ENCODE measurements at places on chromosomes 3 and 15. TPM values are rescaled to one million over a fixed set of nuclear protein-coding genes. Genes with fewer than 3 reads are reported as not detected.

- no peak for DNase-seq
These were observed 16.5 kb upstream of the CLDN1 start for GRCh38 chr3:190338717-190339116.

DNA sequence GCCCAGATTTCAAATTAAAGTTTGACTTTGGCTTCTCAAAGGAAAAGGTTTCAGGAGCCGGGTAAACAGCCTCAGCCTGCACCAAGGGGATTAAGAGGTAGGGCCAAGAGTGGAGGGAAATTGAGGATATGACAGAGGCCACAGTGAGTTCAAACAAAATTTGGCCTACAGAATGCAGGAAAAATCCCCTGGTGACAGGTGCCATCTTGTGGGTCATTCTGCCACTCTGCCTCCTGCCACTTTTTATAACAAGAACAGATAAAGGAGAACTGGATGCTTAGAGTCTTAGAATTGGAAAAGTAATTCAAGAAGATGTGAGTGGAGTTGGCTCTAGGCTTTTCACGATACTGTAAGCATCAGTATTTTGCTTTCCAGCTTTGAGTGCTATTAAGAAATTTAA, 253.2 kb downstream of the NR2F2 start:
- DNase-seq, result no peak

DNA sequence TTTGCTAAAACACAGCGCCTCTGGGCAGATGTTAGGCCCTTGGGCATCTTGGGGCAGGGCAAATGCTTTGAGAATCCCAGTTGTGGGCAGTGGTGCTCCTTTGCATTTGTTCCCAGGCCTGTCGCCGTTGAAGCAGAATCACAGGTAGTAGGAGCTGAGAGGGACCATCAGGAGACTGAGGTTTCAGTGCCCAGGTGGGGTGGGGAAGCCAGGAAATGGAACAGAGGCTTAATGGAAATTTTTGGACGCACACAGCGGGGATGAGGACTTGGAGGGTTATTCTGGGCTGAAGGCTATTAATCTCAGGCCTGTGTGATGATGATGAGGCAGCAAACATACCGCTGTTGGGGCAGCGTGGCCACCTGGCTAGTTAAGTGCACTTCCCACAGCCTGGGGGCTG, 99.5 kb downstream of the SV2B start:
- DNase-seq, result no peak

DNA sequence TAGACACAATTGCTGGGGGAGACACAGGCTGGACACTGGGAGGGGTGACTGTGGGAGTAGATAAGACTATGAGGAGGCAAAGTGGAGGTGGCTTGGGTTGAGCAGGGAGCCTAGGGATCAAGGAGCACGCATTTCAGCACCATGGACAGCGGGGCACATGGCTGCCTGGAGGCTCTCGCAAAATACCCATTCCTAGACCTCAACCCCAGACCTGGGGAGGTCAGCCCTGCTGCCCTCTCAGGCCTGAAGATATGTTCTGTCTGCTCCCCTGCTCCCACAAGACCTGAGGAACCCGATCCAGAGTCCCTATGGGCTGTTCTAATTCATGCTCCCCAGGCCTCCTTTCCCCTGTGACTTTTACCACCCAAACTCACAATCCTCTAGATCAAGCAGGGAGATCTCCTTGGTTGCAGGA, 16.0 kb upstream of the CPEB1 start:
- DNase-seq, result no peak

DNA sequence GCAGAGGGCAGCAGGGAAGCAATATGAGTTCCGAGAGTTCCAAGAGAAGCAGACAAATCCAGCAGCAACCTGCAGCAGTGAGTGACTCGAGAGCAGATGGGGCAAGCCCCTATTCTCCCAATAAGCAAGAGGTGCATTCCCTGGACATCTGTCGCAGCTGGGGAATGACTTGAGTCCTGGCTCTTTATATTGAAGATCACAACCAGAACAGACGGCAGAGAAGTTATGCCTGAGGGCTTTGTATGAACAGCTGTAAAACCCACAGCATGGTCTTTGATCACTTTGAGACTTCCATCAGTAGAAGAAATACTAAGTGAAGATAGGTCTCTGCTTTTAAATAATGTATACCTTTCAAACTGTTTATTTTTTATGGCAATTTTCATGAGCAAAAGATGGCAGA, 23.6 kb upstream of the C3orf22 start:
- no peak for DNase-seq

GRCh38 chr15:87755226-87755625, 501.3 kb downstream of the NTRK3 start:
- DNase-seq, result no peak

DNA sequence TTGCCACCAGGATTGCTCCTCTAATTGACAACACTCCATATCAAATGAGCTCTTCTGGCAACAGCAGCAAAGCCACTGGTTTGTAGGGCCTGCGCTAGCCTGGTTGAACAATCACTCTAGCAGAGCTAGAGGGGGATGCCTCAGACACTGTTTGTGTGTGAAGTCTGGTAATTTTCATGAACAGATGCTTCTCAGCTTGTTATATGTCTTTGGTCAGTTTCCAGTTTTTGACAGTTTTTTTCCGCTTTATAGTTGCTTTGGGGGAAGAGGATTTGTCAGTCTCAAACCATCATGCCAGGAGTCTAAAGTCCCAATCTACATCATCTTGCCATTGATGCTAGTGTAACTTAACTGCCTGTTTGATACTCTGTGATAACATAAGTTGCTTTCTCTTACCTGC, 136.0 kb downstream of the HCN4 start:
- no peak for DNase-seq

DNA sequence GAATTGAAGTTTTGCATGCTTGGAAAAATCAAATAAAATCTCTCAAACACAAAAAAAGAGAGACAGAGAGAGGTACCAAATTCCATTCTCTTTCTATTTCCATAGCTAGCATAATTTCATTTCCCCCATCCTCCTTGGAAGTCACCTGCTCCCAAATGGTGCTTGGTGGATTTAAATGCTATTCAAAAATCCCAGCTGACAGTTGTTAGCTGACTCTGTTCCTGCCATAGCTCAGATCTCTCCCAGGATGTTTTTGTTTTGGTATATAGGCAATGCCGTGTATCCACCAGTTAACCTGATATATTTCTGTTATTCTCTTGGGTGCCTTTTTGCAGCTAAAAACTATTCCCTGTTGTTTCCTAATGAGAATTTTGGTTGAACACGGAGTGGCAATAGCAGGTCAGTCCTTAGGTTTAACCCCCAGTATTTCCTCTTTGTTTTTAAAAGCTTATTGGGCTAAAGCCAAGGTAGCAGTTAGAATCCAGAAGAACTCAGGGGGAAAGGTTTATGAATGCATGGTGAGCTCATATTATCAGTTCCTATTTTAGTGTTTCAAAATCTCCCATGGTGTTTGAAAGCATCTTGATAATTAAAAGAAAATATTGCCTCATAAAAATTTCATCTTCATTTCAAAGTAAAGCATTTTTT, 240.0 kb upstream of the GBE1 start:
- DNase-seq, result no peak

DNA sequence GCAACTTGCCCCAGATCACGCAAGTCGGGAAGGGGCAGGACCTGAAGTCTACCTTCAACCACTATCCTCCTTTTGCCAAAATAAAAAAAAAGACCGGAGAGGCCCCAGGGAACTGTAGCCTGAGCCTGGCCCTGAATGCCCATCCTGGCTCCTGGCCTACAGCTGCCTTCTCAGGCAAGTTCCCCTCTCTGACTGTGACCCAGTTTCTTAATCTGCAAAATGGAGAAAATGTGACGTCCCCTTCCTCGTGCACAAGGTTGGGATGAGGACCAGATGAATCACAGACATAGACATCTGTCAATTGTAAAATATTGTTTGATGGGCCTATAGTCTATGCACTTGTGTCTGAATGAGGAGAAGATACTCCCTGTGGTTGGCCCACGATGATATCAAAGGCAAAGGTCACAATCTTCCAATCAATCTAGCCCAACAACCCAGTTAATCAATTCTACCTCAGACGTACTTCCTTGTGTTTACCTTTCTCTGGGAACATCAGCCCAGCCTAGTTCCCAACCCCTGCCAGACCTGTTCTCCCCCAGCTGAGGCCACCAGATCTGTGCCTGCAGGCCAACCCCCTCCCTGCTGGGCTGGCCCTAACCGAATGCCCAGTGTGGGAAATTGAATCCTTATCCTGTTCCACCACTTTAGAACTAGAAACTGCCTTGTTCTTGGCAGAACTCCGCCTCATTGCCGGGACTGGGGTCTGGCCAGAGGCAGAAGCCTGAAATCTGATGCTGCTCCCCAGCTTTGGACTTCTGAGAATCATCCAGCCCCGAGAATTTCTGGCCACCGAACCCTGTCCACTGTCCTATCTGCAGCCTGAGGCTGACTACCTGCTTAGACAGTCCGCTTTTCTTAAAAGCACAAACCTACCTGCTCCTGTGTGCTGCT, 101.8 kb upstream of the LIPC start:
- no peak for DNase-seq

MAGEF1 gene
- 10.4 TPM for total RNA-seq

DNA sequence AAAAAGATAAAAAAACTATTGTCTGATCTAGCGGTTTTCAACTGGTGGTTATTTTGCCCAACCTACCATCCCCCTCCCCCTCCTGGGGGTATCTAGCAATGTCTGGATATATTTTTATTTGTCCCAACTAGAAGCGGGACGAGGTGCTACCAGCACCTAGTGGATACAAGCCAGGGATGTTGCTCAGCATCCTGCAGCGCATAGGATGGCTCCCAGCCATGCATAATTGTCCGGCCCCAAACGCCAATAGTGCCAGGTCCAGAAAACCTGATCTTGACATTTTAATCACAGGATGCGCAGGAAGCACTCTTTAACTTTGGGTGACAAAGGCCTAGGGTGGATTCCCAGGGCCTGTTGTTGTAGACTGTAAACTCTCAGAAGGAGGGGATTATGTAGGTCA, 17.0 kb upstream of the ARL8B start:
- no peak for DNase-seq

FANCD2OS gene
- not detected for total RNA-seq

CYP1A2 gene
- total RNA-seq, result not detected

TM6SF1 gene
- 46.6 TPM for total RNA-seq

- no peak for DNase-seq
These were observed 149.4 kb upstream of the KCNMB2 start for GRCh38 chr3:178386880-178387279.

DNA sequence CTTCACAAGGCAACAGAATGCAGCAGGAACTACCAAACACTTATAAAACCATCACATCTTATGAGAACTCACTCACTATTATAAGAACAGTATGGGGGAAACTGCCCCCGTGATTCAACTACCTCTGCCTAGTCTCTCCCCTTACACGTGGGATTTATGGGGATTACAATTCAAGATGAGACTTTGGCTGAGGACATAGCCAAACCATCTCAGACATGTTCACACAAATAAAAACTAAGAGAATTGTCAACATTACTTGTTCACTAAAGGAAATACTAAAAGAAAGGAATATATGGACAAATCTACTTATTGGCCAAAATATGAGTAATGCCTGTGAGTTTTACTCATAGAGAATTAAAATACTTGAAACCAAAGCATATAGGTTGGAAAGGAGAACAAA, 505.1 kb downstream of the IGSF11 start:
- no peak for DNase-seq

- no peak for DNase-seq
These were observed 782 bp upstream of the IREB2 start for GRCh38 chr15:78437107-78437761.

FBLN2 gene
- 2.2 TPM for total RNA-seq

SLC28A1 gene
- not detected for total RNA-seq

GRCh38 chr3:78978037-78978436, 789.8 kb downstream of the ROBO1 start:
- DNase-seq, result no peak

AEN gene
- 91.7 TPM for total RNA-seq

GPR62 gene
- 0.07 TPM for total RNA-seq

GRCh38 chr3:112634786-112635541, 6.0 kb downstream of the CCDC80 start:
- no peak for DNase-seq

DNA sequence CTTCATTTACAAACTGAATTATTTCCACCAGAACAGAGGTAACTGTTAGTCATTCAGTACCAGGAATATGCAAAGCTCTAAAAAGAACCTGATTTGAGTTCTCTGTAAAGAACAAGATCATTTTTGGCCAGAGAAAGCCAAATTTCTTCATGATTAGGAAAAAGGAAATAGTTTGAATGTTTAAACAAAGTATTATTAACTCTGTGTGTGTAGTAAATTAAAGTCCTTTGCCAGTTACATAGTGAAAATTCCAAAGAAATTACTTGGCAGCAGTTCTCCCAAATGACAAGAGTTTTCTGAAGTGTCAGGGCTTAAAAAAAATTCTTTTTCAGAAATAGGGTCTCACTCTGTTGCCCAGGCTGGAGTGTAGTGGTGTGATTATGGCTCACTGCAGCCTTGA, 24.5 kb downstream of the QTRT2 start:
- no peak for DNase-seq

- DNase-seq, result no peak
These were observed 41.3 kb upstream of the MAP4 start for GRCh38 chr3:48057521-48057920.

Measured in pulmonary artery endothelial cell (primary cell).